ENCODE measurements at places on chromosomes 7 and 10.

- DNase-seq = no peak
These were observed 662 bp downstream of the NRCAM start for GRCh38 chr7:108455551-108455997.

DNA sequence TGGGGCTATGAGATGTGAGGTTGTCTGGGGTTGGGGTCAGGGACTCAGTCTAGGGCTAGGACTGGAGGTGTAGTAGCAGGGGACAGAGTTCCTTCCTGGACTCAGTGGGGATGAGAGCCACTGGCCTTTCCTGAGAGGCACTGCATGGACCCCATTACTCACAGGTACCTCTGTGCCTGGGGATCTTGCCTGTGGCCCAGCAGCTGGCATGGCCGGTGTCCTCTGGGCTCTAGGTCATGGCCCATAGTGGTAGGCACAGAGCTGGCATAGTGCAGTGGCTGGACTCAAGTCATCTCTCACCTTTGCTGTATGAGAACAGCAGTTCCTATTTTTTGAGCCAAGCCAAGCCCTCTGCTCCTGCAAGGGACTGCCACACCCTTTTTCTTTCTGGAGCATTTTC is 51.9 kb downstream of the NEURL1 start:
- no peak for DNase-seq

GRCh38 chr7:35691827-35692307 is 3.1 kb downstream of the HERPUD2 start:
- DNase-seq = no peak

DNA sequence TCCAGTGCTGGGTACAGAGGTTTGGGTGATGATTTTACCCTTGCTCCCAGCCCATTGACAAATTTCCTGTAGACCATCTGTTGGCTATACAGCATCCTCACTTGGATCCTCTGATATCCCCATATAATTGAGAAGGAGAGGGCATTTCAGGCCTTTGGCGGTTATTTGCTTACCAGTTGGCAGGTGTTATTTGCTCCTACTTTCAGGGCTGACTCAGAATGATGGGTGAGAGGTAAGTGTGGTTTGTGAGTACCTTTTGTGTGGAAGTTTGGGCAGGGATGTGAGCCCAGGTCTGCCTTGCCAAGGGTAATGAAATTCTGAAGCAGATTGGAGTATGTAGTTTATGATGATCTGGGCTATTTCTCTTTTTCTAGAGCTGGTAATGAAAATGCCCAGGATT is 93.6 kb downstream of the LRMDA start:
- DNase-seq = no peak

- no peak for DNase-seq
These were observed 57.6 kb downstream of the RNLS start for GRCh38 chr10:88525371-88526069.

- DNase-seq = no peak
These were observed 8.2 kb upstream of the STARD3NL start for GRCh38 chr7:38169847-38170246.

Data from DMS 273 treated with DMSO at 0.1 percent for 48 hours (cell line).